Activated CD8-positive, alpha-beta memory T cell treated with anti-CD3 and anti-CD28 coated beads, Interleukin-2, amount 10 ng/mL, durations not matched to agents 7 days and 5 days (primary cell): ENCODE measurements at places on chromosomes 7 and 10.

DNA sequence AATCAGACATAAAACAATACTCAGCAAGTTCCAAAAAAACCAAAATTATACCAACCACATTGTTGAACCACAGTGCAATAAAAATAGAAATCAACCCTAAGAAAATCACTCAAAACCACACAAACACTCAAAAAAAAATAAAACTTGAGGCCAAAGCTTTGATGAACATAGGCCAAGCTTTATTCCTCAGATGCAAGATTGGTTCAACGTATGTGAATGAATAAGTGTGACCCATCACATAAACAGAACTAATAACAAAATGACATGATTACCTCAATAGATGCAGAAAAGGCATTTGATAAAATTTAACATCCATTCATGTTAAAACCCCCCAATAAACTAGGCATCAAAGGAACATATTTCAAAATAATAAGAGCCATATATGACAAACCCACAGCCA, 506.1 kb upstream of the FZD8 start:
- no peaks in the 10 kb centered on the region for H3K4me1 ChIP-seq
- no peaks in the 10 kb centered on the region for H3K36me3 ChIP-seq
- H3K27me3 ChIP-seq = no peaks in the 10 kb centered on the region
- no peak overlapping the region for H3K27ac ChIP-seq
- no peak overlapping the region for H3K4me3 ChIP-seq
- no peak for DNase-seq

GRCh38 chr7:99605527-99605926, 7.5 kb downstream of the TMEM225B start:
- no peak overlapping the region for H3K27ac ChIP-seq
- peaks cover 4% of the 10 kb centered on the region for H3K4me1 ChIP-seq
- H3K36me3 ChIP-seq = no peaks in the 10 kb centered on the region
- DNase-seq = no peak

DNA sequence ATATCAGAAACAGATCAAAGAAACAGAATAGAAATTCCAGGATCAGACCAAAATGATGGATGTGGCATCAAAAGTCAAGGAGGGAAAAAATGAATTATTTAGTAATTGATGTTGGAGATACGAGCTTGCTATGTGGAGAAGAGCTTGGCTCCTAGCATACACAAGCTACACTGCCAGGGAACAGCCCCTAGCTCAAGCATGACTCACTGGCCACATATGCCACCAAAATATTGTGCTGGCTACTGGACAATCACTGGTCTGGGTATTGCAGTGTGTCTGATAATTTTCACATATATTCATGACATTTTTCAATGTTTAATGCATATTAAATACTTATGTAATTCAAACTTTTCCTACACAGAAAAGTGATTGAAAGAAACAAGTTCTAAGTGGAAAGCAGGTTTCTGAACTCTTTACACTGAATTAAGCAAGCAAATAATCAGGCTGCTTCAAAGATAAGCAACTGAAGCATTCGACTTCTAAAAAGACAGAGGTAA, 59.3 kb downstream of the OAT start:
- no peaks in the 10 kb centered on the region for H3K36me3 ChIP-seq
- H3K27me3 ChIP-seq = peaks cover 17% of the 10 kb centered on the region
- DNase-seq = no peak
- H3K4me3 ChIP-seq = no peak overlapping the region

GRCh38 chr7:128904381-128905197, 5.9 kb downstream of the KCP start:
- H3K27ac ChIP-seq = no peak overlapping the region
- DNase-seq = no peak
- no peak overlapping the region for H3K4me3 ChIP-seq
- no peaks in the 10 kb centered on the region for H3K4me1 ChIP-seq

DNA sequence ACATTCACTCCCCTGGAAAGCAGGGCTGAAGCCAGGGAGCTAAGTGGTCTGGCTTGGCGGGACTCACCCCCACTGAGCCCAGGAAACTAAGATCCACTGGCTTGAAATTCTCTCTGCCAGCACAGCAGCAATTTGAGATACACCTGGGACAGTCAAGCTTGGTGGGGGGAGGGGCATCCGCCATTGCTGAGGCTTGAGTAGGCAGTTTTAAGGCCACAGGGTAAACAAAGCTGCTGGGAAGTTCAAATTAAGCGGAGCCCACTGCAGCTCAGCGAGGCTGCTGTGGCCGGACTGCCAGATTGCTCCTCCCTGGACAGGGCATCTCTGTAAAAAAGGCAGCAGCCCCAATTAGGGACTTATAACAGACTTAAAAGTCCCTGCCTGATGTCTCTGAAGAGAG, 108.2 kb upstream of the FAM13C start:
- H3K27me3 ChIP-seq = no peaks in the 10 kb centered on the region
- no peak overlapping the region for H3K27ac ChIP-seq
- H3K4me1 ChIP-seq = no peaks in the 10 kb centered on the region
- H3K36me3 ChIP-seq = no peaks in the 10 kb centered on the region
